SJSA1 (cell line): ENCODE measurements at places on chromosomes 2 and 18.

GRCh38 chr18:38576349-38576748, 1010.8 kb upstream of the CELF4 start:
- DNase-seq, result no peak

DNA sequence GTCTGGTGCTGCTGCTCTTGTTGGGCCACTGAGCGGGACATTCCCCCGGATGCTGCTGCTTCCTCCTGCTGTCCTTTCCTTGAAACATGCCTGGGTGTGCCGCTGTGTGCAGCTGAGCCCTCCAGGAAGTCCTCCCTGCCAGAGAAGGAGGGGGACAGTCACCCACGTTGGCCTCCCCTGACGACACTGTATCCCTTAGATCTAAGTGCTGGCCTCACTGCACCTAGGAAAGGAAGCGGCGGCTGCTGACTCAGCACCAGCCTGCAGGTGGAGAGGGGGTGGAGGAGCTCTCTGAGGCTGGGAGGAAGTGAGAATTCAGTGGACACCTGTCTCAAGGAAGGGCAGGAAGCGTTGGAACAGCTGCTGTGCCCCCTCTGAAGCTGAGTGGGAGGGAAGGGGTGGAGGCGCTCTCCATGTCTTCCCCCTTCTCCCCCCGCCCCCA, 239.8 kb downstream of the HAUS1 start:
- DNase-seq, result no peak

DNA sequence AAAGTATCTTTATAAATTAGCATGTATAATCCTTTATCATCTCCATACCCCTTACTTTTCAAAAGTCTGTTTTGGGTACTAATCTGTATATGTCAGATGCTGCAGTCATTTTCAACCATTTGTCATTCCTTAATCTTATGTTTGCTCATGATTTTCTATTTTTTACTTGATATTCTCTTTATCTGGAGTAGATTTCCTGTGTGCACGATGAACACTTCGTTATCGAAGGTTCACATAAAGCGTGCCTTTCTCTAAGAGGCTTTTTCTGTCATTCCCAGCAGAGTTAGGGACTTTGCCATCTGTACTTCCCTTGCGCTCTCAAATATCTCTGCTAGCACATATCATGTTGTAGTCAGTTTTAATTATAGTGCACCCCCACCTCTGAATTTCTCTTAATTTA, 123.2 kb downstream of the BIRC6 start:
- DNase-seq, result no peak

GRCh38 chr2:222673273-222673672, 1.8 kb downstream of the MOGAT1 start:
- no peak for DNase-seq

- no peak for DNase-seq
Measured at GRCh38 chr2:173996766-173997165, 31.6 kb upstream of the SP3 start.

DNA sequence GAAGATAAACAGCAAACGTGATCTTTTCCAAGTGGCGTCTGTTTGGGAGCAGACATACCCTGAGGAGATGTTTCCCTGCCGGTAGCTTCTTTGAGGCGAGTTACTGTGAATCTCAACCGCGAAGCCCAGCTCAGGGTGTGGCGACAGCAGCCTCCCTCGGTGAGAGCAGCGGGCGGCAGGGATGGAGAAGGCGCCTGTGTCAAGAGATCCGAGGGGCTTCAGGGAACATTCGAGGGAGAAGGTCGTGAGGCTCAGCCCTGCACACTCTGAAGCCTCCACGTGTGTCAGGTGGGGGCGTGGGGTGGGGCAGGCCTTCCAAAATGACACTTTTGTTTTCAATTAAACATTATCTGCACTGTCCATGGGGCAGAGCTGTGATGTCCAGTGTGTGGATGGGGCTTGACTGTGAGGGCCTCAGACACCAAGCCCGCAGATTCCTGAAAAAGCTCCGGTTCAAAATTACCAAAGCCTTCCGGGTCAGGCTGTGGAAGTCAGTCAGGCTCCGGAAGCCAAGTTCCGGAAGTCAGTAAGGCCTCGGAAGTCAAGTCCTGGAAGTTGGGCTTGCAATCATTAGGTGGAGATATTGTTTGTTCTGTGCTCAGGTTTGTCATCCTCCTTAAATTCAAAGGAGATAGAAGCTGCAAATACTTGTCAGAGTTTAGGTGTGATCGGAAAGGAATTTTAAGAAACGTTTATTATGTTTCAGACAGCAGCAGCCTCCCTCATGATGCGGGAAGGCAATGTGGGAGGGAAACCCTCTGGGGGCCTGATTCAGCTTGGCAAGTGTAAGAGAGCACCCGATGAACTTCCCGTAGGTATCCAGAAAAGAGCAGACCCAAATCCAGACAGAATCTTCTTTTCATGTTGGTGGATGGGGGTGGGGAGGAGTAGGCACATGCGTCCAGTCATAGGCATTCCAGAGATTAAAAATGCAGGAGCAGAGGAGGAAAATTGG, 20.7 kb downstream of the SMIM21 start:
- DNase-seq, result no peak

DNA sequence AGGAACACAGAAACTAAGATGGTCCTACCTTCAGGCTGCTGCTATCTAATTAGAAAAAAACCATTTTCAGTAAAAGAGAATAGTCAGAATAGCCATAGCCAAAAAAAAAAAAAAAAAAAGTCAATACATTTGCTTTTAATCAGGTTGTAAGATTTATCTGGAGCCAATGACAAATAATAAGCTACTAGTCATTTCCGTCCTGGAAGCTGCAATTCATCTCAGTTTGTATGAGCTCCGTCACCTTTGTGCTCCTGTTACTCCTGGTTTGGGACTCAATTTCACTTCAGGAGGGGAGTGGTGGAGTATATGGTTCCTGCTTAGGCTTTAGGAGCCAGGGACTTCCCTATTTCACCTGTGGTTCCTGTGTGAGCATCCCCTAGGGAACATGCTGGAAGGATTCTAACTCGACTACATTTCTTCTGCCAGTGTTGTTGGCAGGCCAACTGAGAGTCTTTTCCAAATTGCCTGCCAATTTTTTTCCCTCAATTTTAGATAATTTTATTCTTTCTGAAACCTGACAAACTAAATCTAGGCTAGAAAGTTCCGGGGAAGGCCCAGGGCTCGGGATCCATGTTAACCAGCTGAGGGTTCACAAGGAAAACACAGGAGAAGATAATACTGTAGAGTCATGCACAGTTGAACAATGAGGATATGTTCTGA, 481.8 kb downstream of the DLGAP1 start:
- DNase-seq, result no peak
